ENCODE measurements at places on chromosomes 2 and 18. TPM values are rescaled to one million over a fixed set of nuclear protein-coding genes. Genes with fewer than 3 reads are reported as not detected.

DNA sequence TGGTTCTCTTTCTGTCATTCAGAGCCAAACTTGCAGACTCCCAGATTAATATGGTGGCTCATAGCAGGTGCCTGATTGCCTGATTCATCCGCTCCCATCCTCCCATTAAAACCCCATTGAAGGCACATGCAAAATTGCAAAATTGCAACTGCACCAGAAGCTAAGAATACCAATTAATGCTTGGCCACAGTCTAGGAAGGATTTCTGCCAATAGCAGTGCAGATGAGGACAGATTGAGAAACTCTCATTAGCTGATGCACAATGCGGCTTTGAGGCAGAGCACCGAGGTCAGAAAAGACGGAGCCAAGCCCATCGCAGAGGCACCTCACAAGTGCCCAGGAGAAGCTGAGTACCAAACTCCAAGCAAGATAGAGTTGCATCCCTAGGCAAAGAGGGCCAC, 172.8 kb downstream of the ARL4C start:
- DNase-seq, result no peak

DNA sequence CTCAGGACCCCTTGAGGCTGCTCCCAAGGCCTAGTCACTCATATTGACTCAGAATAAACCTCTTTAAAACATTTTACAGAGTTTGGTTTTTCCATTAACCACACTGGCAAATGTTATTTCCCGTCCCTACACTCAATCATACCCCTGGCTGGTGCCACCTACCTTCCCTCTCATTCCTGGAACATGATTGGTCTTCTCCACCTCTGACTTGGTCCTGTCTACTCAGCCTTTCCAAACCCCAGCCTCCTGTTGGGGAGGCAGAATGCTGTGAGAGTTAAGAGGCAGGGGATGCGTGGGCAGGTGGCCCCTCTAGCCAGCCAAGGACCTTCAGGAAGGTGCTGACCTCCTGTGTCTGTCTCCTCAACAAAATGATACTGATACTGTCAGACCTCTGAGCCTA, 149.3 kb downstream of the CABLES1 start:
- DNase-seq, result no peak

DNA sequence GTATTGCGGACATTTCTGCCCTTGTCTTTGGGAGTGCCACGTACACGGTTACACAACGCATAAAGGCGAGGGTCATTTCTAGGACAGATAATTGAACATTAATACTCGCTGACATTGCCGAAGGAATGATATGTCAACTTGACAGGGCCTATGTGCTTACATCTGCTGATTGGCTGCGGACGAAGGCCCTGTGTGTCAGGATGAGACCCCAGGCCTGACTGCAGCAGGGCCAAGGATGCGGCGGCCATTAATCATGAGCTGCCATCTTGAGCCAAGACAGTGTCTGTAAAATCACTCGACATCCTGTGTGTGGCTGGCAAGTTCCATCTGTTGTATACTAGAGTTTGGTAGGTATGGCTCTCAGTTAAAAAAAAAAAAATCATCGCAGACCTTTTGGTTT, 96.6 kb downstream of the MEIS1 start:
- no peak for DNase-seq

- DNase-seq, result no peak
Measured at GRCh38 chr2:130767408-130767775, 12.1 kb downstream of the AMER3 start.

GRCh38 chr2:233940376-233941276, 23.5 kb downstream of the TRPM8 start:
- DNase-seq, result peak; percentile 48

DNA sequence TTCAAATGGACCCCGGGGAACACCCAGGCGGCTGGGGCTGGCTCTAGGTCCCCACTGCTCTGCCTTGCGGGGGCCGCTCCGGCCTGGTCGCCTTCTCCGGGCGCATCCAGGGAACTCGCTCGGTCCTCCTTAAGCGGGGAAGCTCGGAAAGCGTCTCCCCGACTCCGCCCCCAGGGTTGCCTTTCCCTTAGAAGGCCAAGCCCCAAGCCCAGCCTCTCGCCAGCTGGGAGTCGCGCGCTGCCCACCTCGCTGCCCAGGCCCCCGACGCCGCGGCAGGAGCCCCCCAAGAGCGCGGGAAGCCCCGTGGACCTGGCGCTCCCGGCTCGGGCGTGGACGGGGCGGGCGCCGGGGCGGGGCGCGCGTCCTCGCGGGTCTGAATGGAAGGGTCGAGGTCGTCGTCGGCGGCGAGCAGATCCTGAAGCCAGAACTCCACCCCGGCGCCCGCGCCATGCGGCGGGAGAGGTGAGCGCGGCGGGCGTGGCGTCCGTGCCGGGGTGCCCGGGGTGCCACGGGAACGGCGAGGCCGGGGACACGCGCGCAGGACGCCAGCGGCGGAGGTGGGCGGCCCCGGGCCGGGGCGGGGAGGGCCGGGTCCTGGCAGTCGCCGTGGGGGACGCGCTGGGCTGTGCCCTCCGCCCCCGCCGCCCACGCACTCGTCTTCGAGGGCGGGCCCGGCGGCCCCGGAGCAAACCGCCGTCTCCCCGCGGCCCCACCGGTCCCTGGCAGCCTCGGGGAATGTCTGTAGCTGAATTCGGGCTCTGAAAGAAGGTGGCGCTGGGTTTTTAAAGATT, at the start of gene BOK:
BOK (plus strand) TSS at position 214 of the 791 bp plus-strand sequence. CDS start 739 bp downstream, outside the sequence.
- DNase-seq, result no peak

- peak; percentile 2 for DNase-seq
Measured at GRCh38 chr2:34025196-34025595, 426.1 kb upstream of the FAM98A start.

DNA sequence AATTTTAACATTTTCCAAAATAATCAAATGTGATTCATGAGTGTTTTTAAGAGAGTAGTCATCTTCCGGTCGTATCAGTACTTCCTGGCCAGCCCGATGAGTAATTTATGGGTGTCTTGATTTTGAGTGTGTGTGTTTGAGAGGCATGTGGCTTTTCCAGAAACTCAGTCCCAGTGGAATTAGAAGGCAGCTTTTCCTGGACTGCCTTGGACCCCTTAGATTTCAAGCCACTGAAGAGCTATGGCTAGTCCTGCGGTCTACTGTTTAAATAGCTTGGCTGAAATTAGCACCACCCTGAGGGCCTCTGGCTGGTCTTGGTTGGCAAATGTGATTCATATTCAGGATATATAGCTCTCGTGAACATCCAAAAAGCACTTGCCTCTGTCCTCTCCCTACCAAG, 59.4 kb downstream of the HK2 start:
- DNase-seq, result no peak

AQP4 gene
- total RNA-seq, result 0.58 TPM

LYPD1 gene
- total RNA-seq, result 0.79 TPM

OTOS gene
- total RNA-seq, result not detected

FEV gene
- not detected for total RNA-seq

CLEC4F gene
- not detected for total RNA-seq

PDCD1 gene
- not detected for total RNA-seq

Measured in urinary bladder (tissue), 4 donors.